ENCODE measurements at places on chromosomes 16 and 17. TPM values are rescaled to one million over a fixed set of nuclear protein-coding genes. Genes with fewer than 3 reads are reported as not detected.
A peak's percentile ranks its signal among the peaks of the same experiment; 100 is the strongest.

GRCh38 chr16:88208112-88208511 is 174.6 kb upstream of the ZNF469 start:
- no peak for DNase-seq

- DNase-seq, result peak; percentile 45
These were observed 654 bp downstream of the DLX3 start for GRCh38 chr17:49994085-49995054.

DYNLRB2 gene
- not detected for total RNA-seq

BCL6B gene
- total RNA-seq, result 2.1 TPM

PIK3R6 gene
- total RNA-seq, result 0.88 TPM

GRCh38 chr16:75272097-75272551 is 20.7 kb upstream of the BCAR1 start:
- no peak for DNase-seq

DNA sequence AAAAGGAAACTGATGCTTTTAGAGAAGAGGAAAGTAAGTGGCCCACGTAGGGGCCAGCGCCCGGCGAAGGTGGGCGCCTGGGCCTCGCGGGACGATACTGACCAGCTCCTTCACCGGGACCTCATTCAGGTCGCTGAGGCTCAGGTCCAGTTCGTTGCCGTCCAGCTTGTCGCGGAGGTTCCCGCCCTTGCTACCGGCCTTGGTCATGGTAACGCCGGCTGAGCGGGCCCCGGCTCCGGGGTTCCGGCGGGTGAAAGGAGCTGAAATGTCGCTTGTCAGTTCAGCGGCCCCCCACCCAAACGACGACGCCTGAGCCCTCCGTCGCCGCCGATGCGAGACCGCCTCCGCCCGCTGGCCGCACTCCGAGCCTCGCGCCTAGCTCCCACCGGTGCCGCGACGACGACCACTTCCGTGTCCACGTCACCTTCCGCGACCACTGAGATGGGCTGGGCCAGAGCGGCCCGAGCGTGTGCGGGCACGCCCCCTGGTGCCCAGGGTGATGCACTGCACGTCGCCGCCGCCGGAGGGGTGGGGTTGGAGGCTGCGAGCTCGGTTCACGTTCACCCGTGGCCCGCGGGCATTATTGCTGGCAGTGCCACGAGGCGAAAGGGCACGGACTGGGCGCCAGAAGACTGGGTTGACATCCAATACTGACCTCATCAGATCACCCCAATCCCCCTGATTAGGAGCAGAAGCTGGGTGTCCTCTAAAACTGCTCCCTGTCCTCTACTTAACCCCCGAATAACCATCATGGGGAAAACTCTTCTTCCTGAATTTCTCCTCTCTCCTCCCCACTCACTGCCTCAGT is at the start of gene LRRC59:
TSS of gene LRRC59 (minus strand) at position 413 of the 808 bp plus-strand sequence. CDS start at position 207, 206 bp downstream.
- peak; percentile 96 for DNase-seq

ATF7IP2 gene
- total RNA-seq, result 9.9 TPM

ANKRD40CL gene
- 147 TPM for total RNA-seq

GRCh38 chr16:89711601-89712273 is 9.0 kb downstream of the VPS9D1 start:
- peak; percentile 71 for DNase-seq

DNA sequence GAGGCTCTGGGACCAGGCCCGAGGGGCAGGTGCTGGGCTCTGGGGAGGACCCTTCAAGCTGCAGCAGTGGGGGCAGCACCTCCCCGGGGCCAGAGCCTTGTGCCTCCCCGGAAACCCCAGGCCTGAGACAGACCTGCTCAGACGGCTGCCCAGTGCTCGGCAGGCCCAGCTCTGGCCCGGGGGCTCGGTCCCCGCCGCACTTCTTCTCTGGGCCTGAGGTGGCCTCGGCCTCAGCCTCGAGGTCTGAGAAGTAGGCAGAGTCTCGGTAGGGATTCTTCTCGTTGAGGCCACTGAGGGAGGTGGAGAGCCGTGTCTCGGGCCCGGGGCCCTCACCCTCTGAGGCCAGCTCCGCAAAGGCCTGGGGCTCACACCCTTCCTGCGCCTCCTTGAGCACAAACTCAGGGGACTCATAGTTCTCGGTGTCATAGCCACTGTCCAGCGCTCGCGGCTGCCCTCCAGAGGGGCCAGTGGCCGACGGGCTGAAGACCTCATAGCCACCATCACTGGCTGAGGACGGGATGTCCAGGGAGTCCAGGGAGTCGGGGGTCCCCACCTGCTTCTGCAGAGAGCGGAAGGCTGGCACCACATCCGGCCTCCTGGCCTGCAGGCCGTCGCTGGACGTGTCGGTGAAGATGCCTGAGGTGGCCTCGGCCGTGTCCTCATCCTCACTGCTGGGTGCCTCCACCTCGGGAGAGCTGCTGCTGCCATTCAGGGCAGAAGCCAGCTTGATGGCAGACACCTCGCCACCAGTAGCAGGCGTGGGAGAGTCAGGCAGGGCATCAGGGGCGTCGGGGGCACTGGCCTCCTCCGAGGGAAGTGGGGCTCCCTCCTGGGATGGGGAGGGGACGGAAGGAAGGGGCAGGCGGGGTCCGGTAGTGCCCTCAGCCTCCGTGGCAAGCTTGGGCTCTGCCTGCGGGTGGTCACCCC is 44.3 kb upstream of the PVALEF start:
- DNase-seq, result no peak

DNAAF8 gene
- total RNA-seq, result not detected

SPNS3 gene
- total RNA-seq, result 1.1 TPM

- peak; percentile 86 for DNase-seq
These were observed 13.8 kb downstream of the CORO7 start for GRCh38 chr16:4402439-4403132.

DNA sequence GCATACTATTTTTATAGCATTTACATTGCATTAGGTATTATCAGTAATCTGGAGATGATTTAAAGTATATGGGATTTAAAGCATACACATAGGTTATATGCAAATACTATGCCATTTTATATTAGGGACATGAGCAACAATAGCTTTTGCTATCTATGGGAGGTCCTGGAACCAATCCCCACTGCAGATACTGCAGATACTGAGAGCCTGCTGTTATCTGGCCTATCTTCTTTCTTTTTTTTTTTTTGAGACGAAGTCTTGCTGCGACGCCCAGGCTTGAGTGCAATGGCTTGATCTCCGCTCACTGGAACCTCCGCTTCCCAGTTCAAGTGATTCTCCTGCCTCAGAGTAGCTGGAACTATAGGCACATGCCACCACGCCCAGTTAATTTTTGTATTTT is 37.4 kb downstream of the STH start:
- DNase-seq, result no peak

DNA sequence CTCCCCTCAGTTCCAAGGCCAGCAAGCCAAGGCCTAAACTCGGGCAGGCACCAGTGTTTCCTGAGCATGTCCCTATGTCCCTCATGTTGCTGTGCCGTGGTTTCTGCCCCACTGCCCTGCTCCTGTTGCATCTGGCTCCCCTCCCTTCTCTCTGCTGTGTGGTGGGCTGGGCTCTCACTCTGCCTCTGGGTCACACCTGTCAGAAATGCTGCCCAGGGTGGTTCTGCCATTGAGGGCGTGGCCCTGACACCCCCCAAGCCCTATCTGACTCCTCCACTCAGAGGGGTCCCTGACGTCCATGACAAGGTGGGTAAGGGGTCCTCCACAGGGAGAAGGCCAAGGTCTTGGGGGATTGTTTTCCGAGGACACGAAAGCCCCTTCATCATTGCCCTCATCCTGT is 9.2 kb upstream of the ITGA3 start:
- no peak for DNase-seq

SULT1A2 gene
- 241 TPM for total RNA-seq

GRCh38 chr17:47981462-47981861 is 10.5 kb downstream of the CDK5RAP3 start:
- DNase-seq, result no peak

DNA sequence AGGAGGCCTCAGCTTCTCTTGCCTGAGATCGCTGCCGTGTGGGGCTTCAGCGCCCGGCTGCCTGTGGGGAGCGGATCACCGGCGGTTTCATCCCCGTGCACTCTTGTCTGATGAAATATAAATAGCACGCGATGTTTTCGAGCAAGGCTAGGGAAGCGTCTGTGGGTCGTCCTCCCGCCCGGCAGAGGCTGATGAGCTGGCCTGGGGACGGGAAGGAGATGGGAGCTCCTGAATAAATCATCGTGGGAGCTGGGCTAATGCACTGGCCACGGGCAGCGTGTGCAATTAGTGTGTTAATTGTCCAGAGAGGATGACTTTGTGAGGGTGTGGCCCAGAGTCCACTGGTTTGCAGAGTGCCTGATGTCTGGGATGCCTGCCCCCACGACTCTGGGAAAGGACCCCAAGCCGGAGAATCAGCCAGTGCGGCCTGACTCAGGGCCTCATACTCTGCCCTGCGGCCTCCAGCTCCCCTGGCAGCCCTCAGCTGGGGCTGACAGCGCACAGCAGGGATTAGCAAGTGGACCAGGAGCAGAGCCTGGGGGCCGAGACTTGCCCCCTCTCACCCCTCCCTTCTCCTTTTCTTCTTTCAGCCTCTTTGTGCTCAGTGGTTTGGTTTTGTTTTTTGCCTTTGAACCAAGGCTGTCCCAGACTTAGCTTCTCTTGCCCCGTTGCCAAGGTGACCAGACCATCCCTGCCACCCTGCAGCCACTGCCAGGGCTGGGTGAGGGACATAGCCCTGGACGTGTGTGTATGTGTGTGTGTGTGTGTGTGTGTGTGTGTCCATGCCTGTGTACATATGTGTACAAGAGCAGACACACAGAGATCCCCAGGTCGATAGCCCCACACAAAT is 21.4 kb downstream of the KCNJ12 start:
- DNase-seq, result no peak

- no peak for DNase-seq
These were observed 955 bp downstream of the ACLY start for GRCh38 chr17:41917679-41918313.

- no peak for DNase-seq
These were observed 10.5 kb downstream of the FTO start for GRCh38 chr16:53714205-53715022.

DNA sequence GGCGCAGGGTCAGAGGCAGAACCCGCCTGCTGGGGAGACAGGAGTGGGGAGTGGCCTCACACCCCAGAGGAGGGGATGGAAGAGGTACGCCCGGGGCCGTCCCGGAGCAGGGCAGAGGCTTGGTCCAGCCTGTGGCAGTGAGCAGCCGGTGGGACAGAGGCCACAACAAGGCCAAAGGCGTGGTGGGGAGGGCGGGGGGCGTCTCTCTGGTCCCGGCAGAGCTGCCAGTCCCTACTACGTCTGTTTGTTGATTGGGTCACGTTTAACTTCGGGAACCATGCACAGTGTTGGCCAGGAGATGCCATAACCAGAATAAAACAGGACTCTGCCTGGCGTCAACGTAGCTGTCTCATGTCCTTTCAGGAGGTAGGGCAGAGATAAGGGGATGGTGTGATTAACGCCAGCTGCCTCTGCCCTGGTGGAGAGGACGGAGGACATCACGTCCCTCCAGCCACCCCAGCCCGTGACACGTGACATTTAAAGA is 192.8 kb downstream of the BANP start:
- no peak for DNase-seq

DNA sequence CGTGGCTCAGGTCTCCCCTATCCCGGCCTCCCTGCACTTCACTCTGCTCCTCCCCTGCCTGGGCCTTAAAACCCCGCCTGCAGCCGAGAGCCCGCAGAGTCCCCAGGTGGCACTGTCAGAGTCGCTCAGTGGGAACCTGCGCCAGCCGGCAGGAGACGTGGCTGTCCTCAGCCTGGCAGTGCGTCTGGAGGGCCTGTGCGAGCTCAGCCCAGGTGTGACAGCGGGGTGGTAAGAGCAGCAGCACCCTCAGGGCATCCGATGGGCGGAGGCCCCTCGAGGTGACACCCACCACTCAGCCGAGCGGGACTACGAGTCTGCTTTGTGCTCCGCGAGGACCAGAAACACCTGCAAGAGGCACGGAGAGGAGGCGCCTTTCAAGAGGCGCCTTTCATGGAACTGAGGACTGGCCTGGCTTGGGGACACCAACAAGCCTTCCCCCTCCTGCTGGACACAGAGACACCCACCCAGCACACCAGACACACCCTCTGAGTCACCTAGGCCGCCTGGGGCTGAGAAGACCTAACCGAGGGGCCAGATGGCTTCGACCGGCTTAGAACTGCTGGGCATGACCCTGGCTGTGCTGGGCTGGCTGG is at the start of gene CLDN9:
TSS of gene CLDN9 (plus strand) at position 96 of the 593 bp plus-strand sequence. CDS start at position 536, 440 bp downstream.
- no peak for DNase-seq

DNA sequence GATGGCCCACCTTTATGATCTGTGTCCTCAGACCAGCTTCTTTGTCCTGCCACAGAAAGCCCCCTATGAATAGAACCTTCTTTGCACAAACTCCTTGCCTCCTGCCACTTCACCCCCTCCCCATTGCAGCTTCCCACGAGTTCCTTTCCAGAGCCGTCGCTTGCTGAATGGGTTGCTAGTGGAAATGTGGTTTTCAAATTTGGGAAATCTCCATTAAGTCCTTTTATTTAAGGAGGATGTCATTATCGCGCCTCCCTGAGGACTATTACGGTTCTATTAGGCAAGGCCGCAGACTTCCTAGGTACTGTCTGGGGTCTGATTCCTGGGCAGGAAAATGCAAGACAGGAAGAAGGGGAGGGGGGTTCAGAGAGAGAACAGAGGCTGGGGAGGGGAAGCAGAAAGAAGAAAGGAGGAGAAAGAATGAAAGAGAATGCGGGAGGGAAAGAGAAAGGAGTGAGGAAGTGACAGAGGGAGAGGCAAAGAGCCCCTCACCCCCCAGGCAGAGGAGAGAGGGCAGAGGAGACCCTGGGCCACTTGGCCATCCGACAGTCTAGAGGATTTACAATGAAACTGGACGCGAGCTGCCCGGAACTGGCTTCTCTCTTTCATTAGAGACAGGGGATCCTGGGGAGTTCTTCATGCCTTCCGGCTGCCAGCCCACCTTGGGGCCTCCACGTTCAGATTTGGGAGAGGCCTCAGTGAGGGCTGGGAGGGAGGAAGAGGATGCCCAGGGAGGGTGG is 31.7 kb upstream of the ETV4 start:
- no peak for DNase-seq

DNA sequence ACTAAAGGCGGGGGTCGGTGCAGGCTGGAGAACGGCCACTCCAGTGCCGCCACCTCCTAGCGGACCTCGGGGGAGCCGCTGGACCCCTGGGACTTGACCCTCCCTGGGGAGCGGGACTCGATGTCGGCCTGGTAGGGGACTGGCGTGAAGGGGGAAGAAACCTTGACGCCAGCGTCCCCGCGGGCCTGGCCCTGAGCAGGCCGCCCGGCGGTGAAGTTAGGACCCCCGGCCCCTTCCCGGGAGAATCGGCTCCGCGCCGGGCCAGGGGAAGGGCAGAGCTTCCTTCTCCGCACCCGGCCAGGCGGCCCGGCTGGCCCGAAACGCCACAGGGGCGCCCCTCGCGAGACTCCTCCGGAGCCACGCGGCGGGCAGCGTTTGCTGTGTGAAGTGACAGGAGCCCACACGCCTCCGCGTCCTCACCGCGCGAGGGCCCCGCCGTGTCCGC is 389 bp downstream of the DUS1L start:
- DNase-seq, result no peak
